ENCODE measurements at places on chromosomes 2 and 18. TPM values are rescaled to one million over a fixed set of nuclear protein-coding genes. Genes with fewer than 3 reads are reported as not detected.

The DSG4 gene
- under 0.01 TPM for total RNA-seq

The OTX1 gene
- total RNA-seq: 2.9 TPM

The ACMSD gene
- not detected for total RNA-seq

The UPP2 gene
- not detected for total RNA-seq

The ATP8B1 gene
- total RNA-seq: 6.3 TPM

The CD8B gene
- not detected for total RNA-seq

The BCL11A gene
- 4.6 TPM for total RNA-seq

The DOK1 gene
- total RNA-seq: 3.7 TPM

The VWC2L gene
- not detected for total RNA-seq

The TNS1 gene
- 0.39 TPM for total RNA-seq

The SAG gene
- total RNA-seq: not detected

The FER1L5 gene
- 0.34 TPM for total RNA-seq

The CREG2 gene
- total RNA-seq: 0.31 TPM

The CRIM1 gene
- total RNA-seq: 86.2 TPM

The CASP10 gene
- total RNA-seq: 3.9 TPM

Data from hair follicular keratinocyte (primary cell).